Inflammatory macrophage treated with lipopolysaccharide for 4 hours (primary cell): ENCODE measurements at places on chromosomes 6 and 20.

- DNase-seq: peak; percentile 46
Measured at GRCh38 chr6:71383901-71384489, 95.4 kb downstream of the OGFRL1 start.

DNA sequence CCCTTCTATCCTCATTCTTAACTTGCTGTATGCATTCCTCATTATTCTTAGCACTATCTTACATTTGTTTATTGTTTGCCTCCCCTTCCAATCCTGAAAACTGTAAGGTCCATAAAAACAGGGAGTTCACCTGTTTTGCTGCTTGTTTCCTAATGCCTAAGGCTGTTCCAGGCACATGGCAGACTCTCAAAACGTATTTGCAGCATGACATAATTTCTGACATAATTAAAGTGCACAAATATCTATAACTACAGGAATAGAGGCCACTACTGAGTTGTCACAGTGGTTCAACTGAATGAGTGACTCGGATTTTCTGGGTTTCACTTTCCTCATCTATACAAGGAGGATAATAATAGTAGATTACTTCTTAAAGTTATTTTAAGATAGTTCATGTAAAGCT lies 83.0 kb downstream of the HFE start:
- peak; percentile 74 for DNase-seq

DNA sequence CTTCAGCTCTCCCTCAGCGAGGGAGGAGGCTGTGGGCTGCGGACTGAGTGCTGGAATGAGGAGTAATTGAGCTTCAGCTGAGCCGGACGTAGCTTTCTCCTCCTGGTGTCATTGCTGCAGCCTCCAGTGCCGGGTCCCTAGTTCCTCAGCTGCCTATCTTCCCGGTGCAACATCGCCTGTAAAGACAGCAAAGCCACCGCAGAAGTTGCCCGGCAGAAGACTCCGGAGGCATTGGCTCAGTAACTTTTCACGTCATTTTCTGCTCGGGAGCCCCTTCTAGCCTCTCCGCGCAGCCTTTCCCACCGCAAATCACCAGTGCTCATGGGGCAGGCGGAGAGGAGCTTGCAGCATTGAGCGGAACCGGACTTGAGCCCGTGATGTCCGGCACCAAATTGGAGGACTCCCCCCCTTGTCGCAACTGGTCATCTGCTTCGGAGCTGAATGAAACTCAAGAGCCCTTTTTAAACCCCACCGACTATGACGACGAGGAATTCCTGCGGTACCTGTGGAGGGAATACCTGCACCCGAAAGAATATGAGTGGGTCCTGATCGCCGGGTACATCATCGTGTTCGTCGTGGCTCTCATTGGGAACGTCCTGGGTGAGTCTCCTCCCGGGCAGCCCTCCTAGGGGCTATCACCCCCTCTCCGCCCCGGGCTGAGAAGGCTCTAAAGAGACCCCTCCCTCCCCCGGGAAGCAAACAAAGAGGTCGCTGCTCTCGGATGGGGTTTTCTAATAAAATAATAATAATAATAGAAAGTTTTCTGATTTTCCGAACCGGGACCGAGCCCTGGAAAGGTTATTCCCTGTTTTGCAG lies at the start of gene HCRTR2:
TSS of gene HCRTR2 (plus strand) at position 305 of the 816 bp plus-strand sequence. CDS start at position 378, 73 bp downstream.
- DNase-seq: no peak

DNA sequence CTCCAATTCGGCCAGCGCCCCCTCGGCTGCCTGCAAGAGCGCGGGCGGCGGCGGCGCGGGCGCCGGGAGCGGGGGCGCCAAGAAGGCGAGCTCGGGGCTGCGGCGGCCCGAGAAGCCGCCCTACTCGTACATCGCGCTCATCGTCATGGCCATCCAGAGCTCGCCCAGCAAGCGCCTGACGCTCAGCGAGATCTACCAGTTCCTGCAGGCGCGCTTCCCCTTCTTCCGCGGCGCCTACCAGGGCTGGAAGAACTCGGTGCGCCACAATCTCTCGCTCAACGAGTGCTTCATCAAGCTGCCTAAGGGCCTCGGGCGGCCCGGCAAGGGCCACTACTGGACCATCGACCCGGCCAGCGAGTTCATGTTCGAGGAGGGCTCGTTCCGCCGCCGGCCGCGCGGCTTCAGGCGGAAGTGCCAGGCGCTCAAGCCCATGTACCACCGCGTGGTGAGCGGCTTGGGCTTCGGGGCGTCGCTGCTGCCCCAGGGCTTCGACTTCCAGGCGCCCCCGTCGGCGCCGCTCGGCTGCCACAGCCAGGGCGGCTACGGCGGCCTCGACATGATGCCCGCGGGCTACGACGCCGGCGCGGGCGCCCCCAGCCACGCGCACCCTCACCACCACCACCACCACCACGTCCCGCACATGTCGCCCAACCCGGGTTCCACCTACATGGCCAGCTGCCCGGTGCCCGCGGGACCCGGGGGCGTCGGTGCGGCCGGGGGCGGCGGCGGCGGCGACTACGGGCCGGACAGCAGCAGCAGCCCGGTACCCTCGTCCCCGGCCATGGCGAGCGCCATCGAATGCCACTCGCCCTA lies 963 bp downstream of the FOXF2 start:
- DNase-seq: peak; percentile 45

- DNase-seq: no peak
Measured at GRCh38 chr6:126650931-126651330, 311.0 kb downstream of the CENPW start.

- no peak for DNase-seq
Measured at GRCh38 chr20:868279-868678, 34.8 kb downstream of the FAM110A start.

GRCh38 chr6:143607974-143608373 lies 69.8 kb upstream of the PHACTR2 start:
- no peak for DNase-seq

- no peak for DNase-seq
Measured at GRCh38 chr6:85676086-85676729, 33.5 kb upstream of the SYNCRIP start.

DNA sequence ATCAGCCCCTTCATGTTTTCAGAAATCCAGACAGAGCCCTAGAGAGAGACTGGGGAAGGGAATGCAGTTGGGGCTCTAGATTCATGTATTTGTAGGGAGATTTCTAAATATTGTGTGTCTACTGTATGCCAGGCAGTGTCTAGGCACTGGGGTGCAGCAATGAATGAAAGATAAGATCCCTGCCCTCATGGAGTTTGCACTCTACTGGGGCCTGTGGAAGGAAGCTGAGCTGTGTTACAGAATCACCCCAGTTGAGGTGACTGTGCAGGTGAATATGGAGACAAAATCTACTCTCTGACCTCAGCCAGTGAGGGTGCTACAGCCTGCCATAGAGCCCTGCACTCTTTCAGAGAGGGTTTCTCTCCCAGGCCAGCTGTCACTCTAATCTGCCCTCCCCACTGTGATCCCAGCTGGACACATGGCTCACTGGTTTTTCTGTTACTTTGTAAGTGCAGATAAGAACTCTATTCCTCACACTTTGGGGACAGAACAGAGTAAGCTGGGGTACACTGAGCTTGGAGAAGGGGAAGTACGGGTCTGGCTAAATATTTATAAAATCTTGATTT lies 69.2 kb upstream of the E2F3 start:
- DNase-seq: no peak

DNA sequence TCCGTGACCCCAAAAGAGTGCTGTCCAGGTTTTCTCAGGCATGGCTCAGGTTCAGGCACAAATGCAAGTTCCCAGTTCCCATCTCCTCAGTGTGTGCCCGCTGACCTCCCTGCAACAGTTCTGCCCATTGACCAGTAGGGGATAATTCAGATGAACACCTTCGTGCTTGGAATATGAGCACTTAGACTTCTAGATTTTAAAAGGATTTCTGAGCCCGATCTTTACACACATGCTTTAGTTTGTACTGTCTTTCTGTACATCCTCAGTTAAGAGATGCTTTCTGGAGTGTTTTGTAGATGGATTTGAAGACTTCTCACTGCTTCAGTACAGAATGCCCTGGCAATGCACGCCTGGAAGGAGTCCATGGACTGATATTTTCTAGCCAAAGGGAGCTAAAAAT lies 239.6 kb upstream of the PLCB4 start:
- DNase-seq: no peak

DNA sequence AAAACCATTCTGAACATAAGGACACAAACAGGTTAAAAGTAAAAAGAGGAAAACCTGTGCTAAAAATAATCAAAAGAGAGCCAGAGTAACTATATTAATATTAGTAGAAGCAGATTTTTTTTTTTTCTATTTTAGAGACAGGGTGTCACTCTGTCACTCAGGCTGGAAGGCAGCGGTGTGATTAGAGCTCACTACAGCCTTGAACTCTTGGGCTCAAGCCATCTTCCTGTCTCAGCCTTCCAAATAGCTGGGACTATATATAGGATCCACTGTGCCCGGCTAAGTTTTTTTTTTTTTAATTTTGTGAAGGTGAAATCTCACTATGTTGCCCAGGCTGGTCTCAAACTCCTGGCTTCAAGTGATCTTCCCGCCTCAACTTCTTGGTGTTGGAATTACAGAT lies 33.4 kb upstream of the PLN start:
- no peak for DNase-seq
